ENCODE measurements at places on chromosomes 3 and 15. TPM values are rescaled to one million over a fixed set of nuclear protein-coding genes. Genes with fewer than 3 reads are reported as not detected.

Gene HCLS1
- 340 TPM for total RNA-seq

Gene IQGAP1
- 212 TPM for total RNA-seq

Gene ZBBX
- not detected for total RNA-seq

Gene PLSCR2
- 0.11 TPM for total RNA-seq

Gene CLRN1
- not detected for total RNA-seq

Gene LDHAL6B
- not detected for total RNA-seq

Gene MNS1
- total RNA-seq = 0.16 TPM

Gene CATSPER2
- total RNA-seq = 6.9 TPM

Gene SLC2A2
- not detected for total RNA-seq

Gene PIF1
- 35.8 TPM for total RNA-seq

Gene FEZF2
- not detected for total RNA-seq

Gene GDPGP1
- total RNA-seq = 14.5 TPM

Gene RAF1
- total RNA-seq = 93.0 TPM

Gene DENND6A
- 35.6 TPM for total RNA-seq

Gene ARGFX
- not detected for total RNA-seq

Gene HMG20A
- total RNA-seq = 44.2 TPM

Gene EPHA6
- 0.07 TPM for total RNA-seq
